ENCODE measurements at places on chromosomes 7 and 10.

- DNase-seq = no peak
Measured at GRCh38 chr7:77409005-77409738, 7.0 kb downstream of the GSAP start.

DNA sequence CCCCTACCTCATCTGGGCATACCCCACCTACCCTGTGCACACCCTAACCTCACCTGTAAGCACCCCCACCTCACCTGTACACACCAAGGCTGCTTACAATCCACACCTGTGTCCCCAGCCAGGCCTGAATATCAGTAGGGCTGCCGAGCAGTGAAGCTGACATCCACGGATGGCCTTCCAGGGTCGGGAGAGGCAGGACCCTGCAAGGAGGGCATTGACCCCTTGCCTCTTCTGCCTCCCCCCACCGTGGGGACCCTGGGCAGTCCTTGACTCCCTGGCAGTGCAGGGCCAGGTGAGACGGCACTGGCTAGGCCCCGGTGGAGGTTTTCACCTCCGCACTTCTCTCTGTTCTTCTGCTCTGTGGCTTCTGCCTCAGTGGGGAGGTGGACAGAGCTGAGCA lies 37.6 kb upstream of the ELFN1 start:
- DNase-seq = no peak

- DNase-seq = no peak
Measured at GRCh38 chr10:6494936-6495592, 85.0 kb downstream of the PRKCQ start.

- DNase-seq = peak; percentile 36
Measured at GRCh38 chr7:92446869-92447344, 375 bp upstream of the GATAD1 start.

DNA sequence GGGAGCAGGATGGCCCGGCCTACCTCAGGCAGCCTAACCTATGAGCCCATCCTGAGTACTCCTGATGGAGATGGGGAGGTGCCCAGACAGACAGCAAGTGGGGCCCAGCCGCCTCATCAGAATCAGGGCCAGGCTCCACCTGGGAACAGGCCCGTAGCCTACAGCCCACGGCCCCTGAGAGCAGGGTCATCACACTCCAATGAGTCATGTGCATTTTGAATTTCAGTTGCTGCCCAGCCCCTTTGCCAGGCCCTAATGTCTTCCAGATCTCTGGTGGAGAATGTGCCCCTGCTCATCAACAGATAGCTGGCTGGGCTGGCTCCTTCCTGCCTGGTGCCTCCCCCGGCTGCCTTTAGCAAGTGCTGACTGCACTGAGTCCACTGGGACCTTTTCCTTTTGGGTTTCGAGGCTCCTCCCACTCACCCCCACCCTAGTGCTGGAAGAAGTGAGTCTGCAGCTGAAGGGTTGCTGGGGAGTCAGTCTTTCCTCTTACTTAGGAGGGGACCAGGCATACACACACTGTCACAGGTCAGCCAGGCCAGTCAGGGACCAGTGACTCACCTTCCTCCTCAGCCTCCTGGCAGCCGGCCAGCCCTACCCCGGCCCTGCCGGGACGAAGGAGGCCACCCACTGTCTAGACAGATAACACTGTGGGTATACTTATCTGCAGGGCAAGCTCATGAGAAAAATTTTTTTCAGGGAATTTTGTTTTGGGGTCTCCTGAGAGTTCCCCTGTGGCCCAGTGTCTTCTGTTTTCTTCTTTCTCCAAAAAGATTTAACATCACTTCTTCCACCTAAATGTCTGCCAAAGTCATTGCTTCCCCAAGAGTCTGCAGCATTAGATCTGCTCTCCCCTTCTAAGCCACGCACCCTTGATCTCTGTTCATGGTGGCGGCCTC lies 9.1 kb upstream of the ASIC3 start:
- no peak for DNase-seq

GRCh38 chr7:34064519-34065158 lies 159.3 kb downstream of the BMPER start:
- DNase-seq = no peak

DNA sequence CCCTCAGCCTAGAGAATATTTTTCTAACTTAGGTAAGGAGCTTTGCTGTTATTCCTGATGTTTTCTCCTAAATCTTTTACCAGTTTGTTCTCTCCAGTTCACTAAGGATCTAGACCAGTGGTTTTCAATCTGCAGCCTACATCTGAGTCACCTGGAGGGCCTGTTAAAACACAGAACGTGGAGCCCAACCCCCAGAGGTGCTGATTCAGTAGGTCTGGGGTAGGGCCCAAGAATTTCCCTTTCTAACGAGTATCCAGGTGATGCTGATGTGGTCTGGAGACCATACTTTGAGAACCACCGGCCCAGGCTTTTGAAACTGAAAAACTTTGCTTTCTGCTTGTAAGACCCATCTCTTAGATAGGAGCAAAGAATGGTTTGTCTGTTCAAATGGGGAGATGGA lies 51.2 kb upstream of the KMT2E start:
- DNase-seq = no peak

DNA sequence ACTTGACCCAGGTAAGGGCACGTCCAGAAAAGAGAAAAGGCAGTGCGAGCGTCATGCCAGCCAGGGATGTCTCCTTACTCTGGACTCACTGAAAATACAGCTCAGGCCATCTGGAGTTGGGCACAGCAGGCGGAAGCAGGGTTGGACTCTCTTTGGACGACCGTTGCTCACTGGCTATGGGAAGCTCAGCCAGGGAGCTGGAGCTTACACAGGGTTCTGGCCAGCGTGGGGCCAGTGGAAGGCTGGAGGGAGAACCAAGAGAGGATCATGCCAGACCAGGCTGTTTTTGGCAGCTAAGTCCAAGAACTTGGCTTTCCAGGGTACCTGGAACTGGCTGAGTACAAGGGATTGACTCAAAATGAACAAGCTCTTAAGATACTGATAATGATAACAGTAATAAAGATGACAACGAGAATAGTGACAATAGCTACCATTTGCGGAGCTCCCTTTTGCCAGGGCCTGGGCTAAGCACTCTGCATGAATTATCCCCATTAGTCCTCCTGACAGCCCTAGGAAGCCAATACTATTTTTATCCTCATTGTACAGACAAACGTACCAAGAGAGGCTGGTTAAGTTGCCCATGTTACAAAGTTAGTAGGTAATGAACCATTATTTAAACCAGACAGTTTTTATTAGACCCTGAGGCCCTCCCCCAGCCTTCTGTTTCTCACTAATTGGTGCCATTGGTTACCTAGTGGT lies 177.6 kb downstream of the PTPN20 start:
- DNase-seq = no peak

- no peak for DNase-seq
Measured at GRCh38 chr10:75957314-75958120, 526.1 kb downstream of the LRMDA start.

GRCh38 chr7:13017333-13017857 lies 330.0 kb downstream of the ARL4A start:
- no peak for DNase-seq

DNA sequence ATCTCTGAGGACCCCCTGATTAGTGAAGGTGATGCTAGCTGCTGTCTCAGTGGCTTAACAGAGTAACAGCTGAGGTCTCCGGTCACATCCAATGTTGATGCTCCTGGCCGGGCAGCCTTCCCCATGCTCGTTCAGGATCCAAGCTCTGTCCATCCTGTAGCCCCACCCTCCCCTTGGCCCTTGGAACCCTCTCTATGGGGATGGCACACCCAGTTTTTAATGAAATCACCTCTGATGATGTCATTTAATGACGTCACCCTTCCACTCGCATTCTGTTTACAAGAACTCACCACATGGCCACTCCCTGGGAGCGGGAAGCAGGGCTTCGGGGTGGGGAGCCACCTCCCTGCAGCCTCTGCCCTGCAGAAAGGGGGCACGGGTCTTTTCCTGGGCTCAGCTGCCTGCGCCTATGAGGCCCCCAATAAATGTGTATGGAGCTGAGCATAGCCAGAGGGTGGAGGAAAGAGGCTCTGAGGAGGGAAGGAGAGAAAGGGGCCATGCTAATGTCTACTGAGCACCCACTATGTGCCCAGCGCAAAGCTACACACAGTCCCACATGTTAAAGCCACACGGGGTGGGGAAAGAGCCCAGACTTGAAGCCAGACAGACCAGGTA lies 95.5 kb downstream of the OAT start:
- no peak for DNase-seq

DNA sequence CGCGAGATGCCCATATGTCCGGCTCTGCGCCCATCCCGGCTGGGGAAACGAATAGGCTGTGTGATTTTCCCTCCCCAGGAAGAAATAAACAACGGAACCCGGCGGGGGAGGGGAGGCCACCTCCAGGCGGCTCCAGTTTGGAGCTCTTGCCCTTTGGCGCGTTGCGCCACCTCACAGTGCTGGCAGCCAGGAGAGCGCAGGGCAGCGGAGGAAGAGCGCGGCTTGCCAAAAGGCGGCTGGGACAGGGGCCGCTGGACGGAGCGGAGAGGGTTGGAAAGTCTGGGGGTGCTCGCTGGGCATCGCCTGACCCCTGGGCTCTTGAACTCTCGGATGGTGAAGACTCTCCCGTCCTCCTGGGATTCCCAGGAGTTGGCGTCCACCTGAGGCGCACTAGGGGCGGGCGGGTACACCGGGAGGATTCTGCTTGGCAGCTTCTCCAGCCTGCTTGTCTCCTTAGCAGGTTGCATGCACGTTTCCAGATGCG lies 5.3 kb upstream of the NEUROG3 start:
- no peak for DNase-seq

GRCh38 chr10:112715581-112715980 lies 234.5 kb upstream of the TCF7L2 start:
- DNase-seq = no peak

GRCh38 chr10:123786306-123786705 lies 105.3 kb downstream of the CPXM2 start:
- no peak for DNase-seq

- DNase-seq = no peak
Measured at GRCh38 chr7:55237156-55237893, 127.8 kb upstream of the LANCL2 start.

DNA sequence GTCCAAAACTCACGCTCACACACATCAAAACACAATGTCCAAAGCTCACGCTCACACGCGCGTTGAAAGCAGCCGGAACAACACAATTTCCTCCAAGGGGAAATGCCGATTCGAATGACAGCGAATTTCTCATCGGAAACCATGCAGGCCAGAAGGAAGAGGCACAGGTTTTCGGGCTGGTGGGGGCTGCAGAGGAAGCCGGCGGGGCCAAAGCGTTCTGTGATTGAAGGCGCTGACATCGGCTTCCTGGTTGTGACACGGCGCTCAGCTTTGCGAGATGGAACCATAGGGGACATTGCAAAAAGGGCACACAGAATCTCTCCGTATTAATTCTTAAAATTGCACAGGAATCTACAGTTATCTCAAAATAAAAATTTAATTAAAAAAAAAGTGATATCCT lies 61.3 kb downstream of the FOXL3 start:
- DNase-seq = no peak

DNA sequence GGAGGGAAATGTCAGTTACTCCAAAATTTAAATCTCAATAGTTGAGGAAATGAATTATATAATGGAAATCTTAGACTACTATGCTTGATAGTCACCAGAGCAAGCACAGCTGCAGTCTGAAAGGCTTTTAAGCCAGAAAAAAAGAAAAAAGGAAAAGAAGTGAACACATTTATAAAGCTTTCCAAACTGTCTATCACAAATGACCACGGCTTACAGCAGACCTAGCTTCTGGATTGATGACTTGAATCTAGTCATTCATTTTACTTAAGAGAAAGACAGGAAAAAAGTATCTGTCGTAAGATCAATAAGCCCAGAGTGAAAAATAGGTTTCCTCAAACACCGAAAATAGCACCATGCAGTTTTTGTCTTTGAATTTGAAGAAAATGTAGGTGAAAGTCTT lies 67.9 kb upstream of the OGDHL start:
- DNase-seq = no peak

DNA sequence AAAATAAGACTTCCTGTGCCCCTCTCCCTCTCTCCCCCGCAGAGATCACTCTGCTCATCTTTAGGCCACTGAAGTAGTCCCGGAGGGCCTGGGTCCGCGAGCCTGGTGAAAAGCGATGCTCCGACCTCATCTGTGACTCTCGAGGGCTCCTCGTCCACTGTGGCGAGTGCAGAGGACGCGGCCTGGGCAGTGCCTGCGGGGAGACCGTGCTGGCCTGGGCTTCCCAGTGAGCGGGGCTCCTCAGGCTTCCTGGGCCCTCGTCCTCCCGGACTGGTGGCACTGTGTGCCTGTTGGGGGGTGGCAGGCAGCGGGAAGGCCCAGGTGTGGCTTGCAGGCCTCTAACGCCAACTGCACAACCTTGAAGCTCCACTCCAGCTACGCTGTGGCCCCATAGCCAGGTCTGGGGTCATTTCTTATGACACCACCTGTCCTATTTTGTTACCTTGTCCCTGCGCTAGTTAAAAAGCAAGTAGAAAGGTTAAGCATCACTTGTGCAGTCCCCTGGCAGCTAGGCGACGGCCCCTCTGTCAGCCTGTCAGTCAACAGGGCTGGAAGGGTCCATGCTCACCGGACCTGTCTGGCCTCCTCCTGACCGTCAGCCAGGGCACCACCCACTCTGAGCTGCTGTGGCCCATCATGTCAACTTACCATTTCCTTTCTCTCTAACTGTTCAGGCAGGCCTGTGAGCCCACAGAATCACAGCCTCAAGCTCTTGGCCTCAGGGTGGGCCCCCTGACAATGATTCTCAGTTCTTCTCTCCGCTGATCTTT lies 20.5 kb downstream of the MNX1 start:
- DNase-seq = no peak

DNA sequence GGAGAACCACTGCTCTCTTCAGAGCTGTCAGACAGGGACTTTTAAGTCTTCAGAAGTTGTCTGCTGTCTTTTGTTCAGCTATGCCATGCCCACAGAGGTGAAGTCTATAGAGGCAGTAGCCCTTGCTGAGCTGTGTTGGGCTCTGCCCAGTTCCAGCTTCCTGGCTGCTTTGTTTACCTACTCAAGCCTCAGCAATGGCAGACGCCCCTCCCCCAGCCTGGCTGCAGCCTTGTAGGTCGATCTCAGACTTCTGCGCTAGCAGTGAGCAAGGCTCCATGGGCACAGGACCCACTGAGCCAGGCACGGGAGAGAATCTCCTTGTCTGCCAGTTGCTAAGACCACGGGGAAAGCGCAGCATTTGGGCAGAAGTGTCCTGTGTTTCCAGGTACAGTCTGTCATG lies 12.1 kb upstream of the CPA2 start:
- DNase-seq = no peak

DNA sequence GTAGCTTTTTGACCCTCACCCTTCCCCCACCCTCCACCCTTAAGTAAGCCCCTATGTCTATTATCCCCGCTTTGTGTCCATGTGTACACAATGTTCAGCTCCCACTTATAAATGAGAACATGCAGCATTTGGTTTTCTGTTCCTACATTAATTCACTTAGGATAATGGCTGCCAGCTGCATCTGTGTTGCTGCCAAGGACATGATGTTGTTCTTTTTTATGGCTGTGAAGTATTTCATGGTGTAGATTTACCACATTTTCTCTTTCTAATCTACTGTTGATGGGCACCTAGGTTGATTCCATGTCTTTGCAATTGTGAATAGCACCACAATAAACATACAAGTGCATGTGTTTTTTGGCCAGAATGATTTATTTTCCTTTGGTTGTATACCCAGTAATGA lies 232.2 kb downstream of the CACNA2D1 start:
- DNase-seq = no peak

Data from substantia nigra (tissue), 51 donors.